GM23338 (cell line): ENCODE measurements at places on chromosomes 3 and 15. TPM values are rescaled to one million over a fixed set of nuclear protein-coding genes. Genes with fewer than 3 reads are reported as not detected.

Gene ALS2CL
- 8.7 and 11.8 TPM in 2 replicates for total RNA-seq

Gene ABTB1
- 5.0 and 5.7 TPM in 2 replicates for total RNA-seq

Gene PCSK6
- 6.7 and 7.8 TPM in 2 replicates for total RNA-seq

Gene ERC2
- total RNA-seq = 11.8 and 12.2 TPM in 2 replicates

Gene CCDC9B
- 0.97 and 1.2 TPM in 2 replicates for total RNA-seq

Gene CAMK1
- 3.1 and 4.4 TPM in 2 replicates for total RNA-seq

Gene CCDC14
- total RNA-seq = 89.2 and 113 TPM in 2 replicates

Gene STAB1
- 0.90 and 3.0 TPM in 2 replicates for total RNA-seq

DNA sequence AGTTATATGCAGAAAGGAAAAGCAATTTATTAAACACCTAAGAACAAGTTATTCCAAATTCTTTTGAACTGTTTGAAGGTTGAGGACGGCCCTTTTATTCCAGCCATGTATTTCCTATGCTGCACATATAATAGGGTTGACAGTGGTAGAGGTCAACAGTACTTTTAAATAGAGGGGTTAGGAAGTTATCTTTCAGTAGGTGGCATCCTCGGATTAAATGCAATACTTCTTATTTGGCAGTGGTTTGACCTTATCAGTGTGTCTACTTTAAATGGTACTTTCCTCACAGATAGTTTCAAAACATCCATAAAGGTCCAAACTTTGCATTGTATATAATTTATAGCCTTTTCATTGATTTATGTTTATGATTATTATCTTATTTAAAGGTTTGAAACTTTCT lies 558.7 kb downstream of the TUSC7 start:
- no peaks in the 10 kb centered on the region for H3K36me3 ChIP-seq
- no peak overlapping the region for H3K4me3 ChIP-seq
- DNase-seq = no peak

GRCh38 chr3:33926998-33927605 lies 128.7 kb downstream of the PDCD6IP start:
- H3K36me3 ChIP-seq = no peaks in the 10 kb centered on the region
- no peak overlapping the region for H3K27ac ChIP-seq
- H3K4me1 ChIP-seq = no peaks in the 10 kb centered on the region
- no peak for DNase-seq
- H3K4me3 ChIP-seq = no peak overlapping the region

DNA sequence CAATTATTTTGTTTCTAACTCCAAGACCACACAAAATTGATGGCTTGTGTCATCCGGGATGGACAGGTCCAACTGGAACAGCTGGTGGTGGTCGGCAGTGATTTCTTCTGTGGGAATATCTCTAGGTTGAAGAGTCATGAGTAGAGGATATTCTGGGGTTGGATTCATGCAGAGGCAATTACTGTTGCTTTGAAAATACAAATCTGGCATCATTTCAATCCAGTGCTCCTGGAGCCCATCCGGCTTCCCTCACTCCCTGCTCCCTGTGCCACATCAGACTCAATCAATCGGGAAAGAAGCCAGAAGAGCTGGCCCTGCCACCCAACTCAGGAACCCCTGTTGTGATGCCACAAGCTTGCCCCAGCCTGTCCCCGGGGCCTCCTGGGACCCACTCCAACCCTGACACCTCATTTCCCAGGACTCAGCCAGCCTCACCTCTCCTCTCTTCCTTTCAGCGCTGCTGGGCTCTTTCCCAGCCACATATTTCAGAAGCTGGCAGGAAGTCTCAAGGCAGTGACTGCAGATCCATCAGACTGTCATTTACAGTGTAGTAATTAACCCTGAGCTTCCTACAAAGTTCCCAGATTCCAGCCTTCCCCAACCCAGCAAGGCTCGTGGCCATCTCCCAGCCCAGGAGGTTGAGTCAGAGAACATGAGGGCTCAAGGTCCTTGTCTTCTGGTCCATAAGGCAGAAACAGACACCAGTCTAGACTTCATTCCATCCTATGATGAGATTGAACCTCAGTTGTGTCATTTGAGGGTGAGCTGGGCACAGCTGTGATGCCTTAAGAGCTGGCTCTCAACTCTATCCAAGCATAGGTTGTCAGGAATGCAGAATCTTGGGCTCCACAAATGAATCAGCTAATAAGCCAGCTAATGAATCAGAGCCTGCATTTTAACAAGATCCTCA lies 114.0 kb downstream of the FAM174B start:
- no peak overlapping the region for H3K27ac ChIP-seq
- H3K27me3 ChIP-seq = no peaks in the 10 kb centered on the region
- H3K4me1 ChIP-seq = no peaks in the 10 kb centered on the region

- no peak overlapping the region for H3K4me3 ChIP-seq
- H3K27ac ChIP-seq = no peak overlapping the region
- peaks cover 6% of the 10 kb centered on the region; the same call in 1 of the 2 replicates for H3K36me3 ChIP-seq
- no peak for DNase-seq
Measured at GRCh38 chr15:51263116-51263515, 75.3 kb downstream of the CYP19A1 start.

DNA sequence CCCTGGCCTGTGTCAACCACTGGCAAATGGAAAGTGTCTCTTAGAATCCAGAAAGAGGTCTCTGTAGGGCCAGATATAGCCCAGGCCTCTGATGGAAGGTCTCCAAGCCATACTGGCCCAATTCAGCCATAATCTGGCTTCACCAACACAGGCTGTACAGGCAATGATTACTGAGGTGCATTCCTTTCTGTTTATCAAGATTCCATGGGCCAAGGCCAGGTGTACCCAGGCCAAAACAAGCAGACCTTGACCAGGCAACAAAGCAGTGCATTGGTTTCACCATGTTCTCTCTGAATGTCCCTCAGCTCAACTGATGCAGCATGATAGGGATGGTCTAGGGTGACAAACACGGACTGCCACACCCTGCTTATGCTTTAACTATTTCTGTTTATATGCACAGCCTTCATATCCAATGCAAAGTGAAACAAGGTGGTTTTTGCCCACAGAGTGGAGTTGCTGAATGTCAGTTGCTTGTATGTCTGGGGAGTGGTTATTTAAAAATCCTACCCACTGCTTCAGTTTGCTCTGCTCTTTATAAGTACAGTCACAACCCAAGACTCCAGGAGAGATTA lies 25.2 kb downstream of the CCNL1 start:
- H3K36me3 ChIP-seq = no peaks in the 10 kb centered on the region
- no peak overlapping the region for H3K4me3 ChIP-seq
- H3K27ac ChIP-seq = no peak overlapping the region
- peaks cover 10% of the 10 kb centered on the region for H3K4me1 ChIP-seq

- H3K27me3 ChIP-seq = no peaks in the 10 kb centered on the region
- no peak for DNase-seq
- no peak overlapping the region for H3K27ac ChIP-seq
- no peak overlapping the region for H3K4me3 ChIP-seq
- peaks cover 4% of the 10 kb centered on the region; the same call in 1 of the 2 replicates for H3K36me3 ChIP-seq
Measured at GRCh38 chr3:5874931-5875341, 687.4 kb downstream of the EDEM1 start.

DNA sequence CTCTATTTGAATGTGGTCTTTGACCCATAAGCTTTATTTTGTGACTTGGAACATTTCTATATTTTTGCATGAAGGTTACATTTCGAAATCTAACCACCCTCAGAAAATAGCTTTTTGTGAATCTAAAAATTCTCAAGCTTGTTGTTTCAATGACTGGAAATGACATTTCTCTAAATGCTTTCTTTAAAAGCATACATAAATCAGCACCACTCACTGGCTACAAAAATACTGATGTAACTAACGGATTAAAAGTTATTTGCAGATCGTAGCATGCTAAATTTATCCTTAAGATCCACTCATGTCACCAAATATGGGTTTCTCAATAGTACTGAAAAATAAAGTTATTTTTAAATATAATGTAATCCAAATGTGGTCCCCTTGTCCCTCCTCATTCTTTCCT lies 55.2 kb upstream of the ACAN start:
- no peak overlapping the region for H3K4me3 ChIP-seq
- H3K27me3 ChIP-seq = no peaks in the 10 kb centered on the region
- no peak for DNase-seq
- H3K4me1 ChIP-seq = no peaks in the 10 kb centered on the region
- no peaks in the 10 kb centered on the region for H3K36me3 ChIP-seq

- no peak overlapping the region for H3K27ac ChIP-seq
- H3K36me3 ChIP-seq = no peaks in the 10 kb centered on the region
- H3K4me3 ChIP-seq = no peak overlapping the region
- H3K27me3 ChIP-seq = no peaks in the 10 kb centered on the region
- no peak for DNase-seq
Measured at GRCh38 chr3:17038900-17039553, 154.3 kb downstream of the PLCL2 start.
